ENCODE measurements at places on chromosomes 13 and 19.

DNA sequence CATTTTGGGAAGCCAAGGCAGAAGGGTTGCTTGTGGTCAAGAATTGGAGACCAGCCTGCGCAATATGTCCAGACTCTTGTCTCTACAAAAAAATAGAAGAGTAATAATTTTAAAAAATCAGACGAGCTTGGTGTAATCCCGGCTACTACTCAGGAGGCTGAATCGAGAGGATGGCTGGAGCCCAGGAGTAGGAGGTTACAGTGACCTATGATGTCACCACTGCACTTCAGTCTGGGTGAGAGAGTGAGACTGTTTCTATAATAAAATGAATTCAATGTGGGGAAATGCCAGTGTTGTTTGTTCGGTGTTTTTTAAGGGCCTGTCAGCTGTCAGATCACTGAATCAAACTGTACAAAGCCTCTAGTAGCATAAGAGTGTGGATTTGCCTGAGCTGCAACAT, 1.2 kb upstream of the FBXL3 start:
- peak; percentile 11 for DNase-seq

- no peak for DNase-seq
Observed at GRCh38 chr13:20416223-20416745, 109.4 kb downstream of the CRYL1 start.

GRCh38 chr19:18895824-18896341, at the start of gene CERS1:
Gene CERS1 (minus strand): TSS chr19:18896158. CDS start chr19:18896072, 86 bp downstream.
- peak; percentile 83 for DNase-seq

GRCh38 chr19:40530091-40530901, 46.4 kb upstream of the SHKBP1 start:
- peak; percentile 83 for DNase-seq

- DNase-seq, result no peak
Observed at GRCh38 chr13:29480893-29481525, 114.5 kb downstream of the SLC7A1 start.

GRCh38 chr19:42601811-42602443, 7.2 kb upstream of the CEACAM8 start:
- no peak for DNase-seq

GRCh38 chr19:16070366-16070990, 5.8 kb upstream of the TPM4 start:
- peak; percentile 18 for DNase-seq

- DNase-seq, result peak; percentile 44
Observed at GRCh38 chr19:55670280-55671053, 4.6 kb upstream of the EPN1 start.

DNA sequence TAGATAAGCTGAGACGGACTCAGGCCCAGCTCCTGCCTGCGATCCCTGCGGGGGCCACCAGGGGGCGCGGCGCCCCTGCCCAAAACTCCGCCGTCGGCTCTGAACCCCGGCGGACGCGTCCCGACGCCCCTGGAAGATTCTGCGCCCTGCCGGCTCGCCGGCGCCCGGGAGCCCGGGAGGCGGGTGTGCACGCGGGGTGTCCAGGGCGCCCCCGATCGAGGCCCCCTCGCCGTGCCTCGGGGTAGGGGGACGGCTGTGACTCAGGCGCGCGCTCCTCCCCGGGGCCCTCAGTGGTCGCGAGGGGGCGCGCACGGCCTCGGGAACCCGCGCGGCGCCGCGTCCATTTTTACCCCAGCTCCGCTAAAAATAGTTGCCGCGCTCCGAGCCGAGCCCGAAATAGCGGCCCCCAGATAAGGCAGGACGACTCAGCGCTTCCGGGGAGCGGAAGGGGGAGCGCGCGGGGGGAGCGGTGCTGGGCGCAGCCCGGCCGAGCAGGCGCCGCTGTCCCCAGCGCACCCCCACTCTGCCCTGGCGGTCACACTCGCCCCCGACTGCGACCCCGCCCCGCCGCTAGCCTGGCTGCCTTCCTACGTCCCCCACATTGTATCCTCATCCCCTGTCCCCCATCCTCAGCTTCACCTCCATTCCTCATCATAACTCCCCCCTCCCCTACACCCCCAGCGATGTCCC, 16.0 kb upstream of the ERCC1 start:
- peak; percentile 90 for DNase-seq

DNA sequence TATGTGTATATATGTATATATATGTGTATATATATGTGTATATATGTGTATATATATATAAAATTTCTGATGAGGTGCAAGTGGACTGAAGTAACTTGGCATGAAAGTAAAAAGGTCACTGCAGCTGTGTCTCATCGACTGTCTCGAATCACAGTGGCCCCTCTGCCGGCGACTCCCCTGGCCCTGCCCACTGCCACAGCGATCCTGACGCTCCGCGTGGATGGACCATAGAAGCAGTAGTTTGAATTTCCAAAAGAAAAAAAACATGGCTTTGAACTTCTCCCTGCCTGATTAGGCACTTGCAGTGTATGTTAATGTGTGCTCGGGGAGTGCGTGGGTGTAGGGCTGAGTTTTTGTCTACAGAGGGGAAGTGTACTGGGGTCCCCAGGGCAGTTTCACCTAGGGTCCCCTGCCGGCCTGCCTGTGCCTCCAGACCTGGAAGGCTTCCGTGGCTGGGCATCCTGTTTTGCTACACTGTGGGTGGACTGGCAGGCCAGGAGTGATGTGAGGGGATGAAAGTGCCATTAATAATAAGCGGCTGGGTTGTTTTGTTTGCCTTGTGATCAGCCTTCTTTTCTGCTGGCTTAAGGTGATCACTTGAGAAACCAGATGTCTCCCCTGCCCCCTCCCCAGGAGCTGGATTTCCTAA, 10.8 kb downstream of the ZIC5 start:
- DNase-seq, result peak; percentile 97

DNA sequence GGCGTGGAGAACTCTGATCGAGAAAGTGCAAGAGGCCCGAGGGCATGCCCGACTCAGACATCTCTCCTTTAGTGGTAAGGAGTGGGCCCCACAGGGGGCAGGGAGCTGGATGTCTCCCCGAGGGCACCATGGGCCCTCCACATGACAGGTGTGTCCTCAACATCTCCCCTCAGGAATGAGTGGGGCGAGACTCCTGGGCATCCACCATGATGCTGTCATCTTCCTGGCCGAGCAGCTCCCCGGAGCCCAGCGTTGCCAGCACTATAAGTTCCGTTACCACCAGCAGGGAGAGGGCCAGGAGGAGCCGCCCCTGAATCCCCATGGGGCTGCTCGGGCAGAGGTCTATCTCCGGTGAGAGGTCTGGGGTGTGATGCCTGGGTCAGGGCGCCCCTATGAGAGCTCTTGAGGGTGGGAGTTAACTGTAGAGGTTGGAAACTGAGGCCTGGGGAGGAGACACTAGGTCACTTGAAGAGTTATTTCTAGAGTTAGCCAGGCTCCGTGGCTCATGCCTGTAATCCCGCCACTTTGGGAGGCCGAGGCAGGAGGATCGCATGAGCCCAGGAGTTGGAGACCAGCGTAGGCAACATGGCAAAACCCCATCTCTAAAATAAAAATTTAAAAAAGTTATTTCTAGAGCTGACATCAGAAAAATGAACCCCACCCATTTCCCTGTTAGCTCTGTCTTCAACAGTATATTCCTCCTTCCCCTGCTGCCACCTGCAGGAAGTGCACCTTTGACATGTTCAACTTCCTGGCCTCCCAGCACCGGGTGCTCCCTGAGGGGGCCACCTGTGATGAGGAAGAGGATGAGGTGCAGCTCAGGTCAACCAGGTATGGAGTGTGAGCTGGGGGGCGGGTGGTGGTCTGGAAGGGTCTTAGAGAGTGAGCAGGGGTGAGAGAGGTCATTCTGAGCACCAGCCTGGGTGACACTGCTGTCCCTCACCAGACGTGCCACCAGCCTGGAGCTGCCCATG, 5.1 kb downstream of the IGFLR1 start:
- DNase-seq, result peak; percentile 9

- DNase-seq, result no peak
Observed at GRCh38 chr19:37303591-37304171, 67.2 kb upstream of the ZNF527 start.

GRCh38 chr13:37383046-37383445, 215.5 kb downstream of the POSTN start:
- DNase-seq, result no peak

DNA sequence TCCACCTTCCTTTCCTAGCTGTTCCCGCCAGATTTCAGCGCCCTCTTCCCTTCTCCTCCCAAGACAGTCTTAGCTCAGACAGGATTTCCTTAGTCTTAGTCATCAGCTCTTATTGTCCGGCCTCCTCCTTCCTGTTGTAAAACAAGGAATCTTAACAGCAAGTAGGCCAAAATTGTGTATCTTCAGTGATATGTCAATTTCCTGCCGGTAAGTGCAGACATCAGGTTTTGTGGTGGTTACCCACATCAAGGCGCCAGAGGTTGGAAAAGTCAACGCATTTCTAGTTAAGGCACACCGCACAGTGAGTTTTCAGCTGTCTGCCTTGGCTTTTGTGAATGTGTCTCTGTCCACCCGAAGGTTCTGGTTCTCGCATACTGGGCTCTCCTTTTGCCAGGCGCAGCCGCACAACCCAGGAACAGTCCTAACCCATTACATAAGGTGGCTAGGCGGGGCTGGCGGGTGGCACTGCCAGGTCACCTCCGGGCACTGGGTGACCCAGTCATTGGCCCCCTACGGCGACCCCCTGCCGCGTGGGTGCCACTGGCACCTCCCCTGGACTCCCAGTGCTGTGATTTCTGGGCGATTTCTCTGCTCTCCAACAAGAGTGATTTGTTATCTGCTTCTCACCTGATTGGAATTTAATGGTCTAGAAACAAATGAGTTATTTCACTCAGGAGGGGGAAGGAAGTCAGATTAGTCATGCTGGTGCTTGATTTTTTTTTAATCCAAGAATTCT, 12.9 kb downstream of the COL4A2 start:
- no peak for DNase-seq

- DNase-seq, result peak; percentile 12
Observed at GRCh38 chr19:41787055-41787454, 9.3 kb upstream of the CEACAM3 start.

DNA sequence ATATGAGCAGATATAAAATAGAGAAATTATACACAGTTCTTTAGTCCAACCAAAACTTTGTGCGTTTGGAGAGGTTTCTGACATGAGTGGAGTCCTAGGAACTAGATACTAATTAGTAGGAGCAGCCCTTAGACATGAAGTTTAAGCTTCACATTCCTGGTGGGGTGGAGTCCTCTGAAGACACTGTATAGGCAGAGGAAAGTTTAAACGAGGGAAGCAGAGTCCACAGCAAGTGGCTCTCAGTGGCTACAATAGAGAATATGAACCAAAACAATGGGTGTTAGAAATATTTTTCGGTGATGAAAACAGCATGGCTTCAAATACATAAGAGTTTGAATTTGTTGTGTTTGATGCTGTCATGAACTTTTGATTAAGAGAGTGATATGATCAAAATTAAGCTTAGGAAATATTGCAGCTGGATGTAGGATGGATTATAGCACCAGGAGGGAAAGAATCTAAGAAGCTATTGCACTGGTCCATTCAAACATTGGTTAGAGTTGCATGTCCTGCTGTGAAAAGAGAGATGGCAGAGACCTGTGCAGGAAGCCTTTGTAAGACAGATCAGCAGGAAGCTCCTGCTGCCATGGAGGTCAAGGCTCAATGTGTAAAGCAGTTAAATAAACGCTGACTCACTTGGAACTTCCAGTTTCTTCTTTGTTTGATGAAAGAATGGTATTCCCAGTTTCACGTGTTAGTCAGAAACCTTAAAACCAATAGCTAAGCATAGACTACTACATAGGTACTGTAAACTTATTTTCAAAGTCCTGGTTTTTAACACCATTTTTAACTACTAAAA, 175.2 kb downstream of the TDRD3 start:
- DNase-seq, result peak; percentile 94

DNA sequence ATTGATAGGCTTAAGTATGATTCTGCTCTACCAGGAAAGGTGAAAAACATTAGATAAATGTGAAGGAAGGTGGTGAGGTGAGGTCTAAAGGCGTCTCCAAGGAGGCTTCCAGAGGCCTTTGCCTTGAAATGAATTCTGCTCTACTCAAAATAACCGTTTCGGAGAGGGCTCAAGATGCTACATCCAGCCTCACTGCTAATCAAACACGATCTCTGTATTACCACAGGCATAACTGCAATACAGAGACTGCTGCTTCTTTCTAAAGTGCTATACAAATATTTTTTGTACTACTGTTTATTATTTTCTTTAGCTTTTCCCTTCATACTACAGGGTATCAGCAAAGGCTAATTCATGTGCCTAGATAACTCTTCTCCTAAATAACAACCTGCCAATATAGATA, 16.8 kb downstream of the MBNL2 start:
- DNase-seq, result no peak

GRCh38 chr13:75417012-75417384, 65.0 kb downstream of the TBC1D4 start:
- no peak for DNase-seq

- DNase-seq, result no peak
Observed at GRCh38 chr19:21758296-21758695, 9.1 kb downstream of the ZNF100 start.

- DNase-seq, result no peak
Observed at GRCh38 chr13:33480561-33480960, 195.0 kb upstream of the STARD13 start.

GRCh38 chr19:9913237-9914000, 22.9 kb downstream of the OLFM2 start:
- peak; percentile 23 for DNase-seq

DNA sequence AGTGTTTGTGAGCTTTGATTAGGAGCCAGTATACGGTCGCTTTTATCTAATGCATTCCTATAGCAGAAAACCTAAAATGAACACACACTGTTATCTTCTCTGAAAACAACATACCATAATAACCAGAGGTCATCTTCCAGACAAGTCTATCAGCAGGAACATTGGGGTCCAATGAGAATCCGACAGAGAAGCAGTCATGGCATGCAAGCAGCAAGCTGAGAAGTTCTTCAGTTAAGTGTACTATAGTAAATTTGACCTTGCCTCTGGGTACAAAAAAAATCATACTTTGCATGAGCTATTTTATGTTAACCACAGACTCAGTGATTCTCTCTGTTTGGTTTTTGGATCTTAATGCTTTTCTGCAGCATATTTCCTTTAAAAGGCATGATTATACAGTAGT, 1505.1 kb downstream of the PCDH9 start:
- DNase-seq, result no peak

GRCh38 chr13:52926971-52927370, 78.5 kb upstream of the PCDH8 start:
- no peak for DNase-seq

DNA sequence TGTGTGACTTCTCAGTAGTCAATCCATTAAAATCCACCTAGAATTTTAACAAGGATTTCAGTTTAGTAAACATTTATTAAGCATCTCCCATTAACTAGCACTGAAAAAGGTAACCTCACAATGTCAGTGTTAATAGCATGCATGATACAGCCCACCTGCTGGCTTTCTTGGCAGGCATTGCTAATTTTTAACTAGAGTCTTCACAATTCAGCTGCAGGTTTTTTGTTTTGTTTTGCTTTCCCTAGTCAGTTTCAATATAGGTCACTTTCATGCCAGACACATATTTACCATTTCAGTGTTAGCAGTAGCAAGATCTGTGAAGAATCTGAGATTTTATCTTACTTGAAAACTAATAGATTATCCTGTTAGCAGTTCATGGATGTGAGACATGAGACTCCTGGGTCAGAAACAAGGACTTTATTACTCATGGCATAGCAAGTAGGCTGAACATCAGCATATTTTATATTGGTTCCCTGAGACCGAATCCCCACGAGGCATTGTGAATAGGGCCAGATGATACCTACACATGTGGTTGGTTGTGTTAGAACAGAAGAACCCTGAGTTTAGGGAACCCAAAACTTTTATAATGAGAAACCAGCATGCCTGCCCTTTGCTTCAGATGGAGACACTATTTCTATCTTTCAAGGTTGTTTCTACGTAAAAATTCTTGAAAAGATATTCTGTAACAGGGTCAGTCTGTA, 198.0 kb upstream of the HTR2A start:
- DNase-seq, result no peak
